ENCODE measurements at places on chromosomes 4 and X.

DNA sequence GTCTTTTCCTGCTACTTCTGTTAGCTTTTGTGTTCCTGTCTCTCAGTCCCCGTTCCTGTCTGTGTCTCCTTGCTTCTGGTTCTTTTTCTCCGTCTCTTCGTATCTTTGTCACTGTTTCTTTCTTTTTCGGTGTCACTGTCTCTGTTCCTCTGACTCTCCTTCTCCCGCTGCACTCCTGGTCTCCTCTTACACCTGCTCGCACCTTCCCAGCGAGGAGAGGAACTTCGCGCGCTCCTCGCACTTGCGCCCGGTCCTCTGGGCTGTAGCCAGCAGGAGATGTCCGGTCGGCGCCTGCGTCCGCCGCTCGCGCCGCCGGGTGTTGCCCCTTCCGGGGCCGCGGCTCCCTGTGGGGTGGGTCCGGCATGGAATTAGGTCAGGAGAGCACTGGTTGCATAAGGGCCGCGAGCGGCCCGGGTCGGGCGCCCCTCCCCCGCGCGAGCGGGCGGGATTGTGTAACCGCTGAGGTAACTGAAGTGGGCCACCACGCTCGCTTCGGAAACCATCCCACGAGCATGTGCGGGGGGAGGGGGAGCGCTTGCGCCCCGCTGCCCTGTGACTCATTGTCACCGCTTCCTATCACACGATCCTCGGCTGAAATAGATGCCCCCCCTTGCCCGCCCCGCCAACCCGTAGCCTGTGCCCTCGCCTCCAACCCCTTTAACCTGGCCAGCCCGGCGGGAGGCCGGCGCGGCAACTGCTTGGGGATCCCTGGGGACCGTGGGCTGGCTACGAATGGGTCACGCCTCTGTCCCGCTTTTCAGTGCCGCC, 1.6 kb downstream of the LONRF3 start:
- DNase-seq, result peak; percentile 36

DNA sequence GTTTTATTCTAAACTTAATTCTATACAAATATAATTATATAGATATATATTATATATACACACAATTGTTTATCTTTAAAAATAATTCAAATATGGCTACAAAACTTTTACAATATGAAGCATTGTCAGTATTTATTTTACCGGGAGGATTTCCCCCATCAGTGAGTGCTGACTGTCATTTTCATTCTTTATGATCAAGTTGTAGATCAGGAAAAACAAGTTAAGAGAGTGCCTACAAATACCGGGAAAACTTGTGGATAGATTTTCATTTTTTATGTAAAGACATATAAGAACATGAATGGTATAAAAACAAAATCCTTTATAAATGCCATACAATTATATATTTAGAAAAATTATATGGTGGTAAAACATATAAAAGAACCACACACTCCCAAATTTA, 37.8 kb downstream of the CLCN3 start:
- no peak for DNase-seq

DNA sequence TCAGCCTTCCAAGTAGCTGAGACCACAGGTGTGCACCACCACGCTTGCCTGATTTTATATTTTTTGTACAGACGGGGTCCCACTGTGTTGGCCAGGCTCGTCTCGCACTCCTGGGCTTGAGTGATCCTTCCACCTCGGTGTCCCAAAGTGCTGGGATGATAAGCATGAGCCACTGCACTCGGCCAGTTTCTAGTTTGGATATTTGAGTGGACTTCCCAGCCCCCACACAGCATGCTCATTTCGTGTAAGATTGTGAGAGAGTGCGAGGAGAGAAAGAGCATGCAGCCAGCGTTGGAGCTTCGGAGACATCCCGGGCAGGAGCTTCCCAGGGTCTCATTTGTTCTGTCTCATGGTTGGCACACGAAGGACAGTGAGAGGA, 31.8 kb downstream of the ARSD start:
- no peak for DNase-seq

DNA sequence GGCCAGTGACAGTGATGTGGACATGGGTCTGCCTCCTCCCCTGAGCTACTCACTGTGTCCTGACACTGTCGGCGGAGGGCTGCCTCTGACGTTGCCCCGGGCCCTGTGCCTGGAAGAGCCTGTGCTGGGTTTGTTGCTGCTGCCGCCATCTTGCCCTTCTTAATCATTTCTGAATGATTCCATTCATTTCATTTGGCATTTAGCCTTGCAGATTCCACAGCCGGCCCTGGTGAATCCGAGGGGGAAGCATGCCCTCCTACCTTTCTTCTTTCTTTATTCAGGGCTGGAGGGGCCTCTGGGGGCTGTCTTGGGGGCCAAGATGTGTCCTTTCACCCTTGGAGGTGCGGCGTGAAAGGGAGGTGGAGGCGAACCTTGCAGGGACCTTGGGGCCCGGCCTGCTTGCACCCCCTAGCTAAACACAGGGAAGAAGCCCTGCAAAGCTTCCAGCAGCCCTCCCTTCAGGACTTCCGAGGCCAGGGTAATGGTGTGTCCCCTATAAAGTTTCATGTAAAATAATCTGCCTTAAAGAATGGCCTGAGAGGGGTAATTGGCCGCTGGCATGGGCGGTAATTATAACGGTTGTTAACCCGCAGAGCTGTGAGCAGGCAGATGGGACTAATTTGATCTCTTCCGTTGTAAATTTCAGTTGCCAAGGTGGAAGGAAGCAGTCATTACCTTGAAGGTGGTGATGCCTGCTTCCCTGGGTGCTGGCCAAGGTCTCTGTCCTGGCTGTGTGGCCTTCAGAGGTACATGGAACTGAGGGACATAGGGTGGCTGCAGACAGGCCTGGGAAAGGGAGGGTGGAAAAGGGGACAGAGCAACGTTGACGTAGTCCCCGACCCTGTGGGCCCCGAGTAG, 92.3 kb downstream of the PSAPL1 start:
- DNase-seq, result peak; percentile 43
